Activated T-helper 17 cell treated with anti-CD3 and anti-CD28 coated beads, Interleukin-2, amount 50 U/mL, for 72 hours (primary cell): ENCODE measurements at places on chromosomes 5 and 9. TPM values are rescaled to one million over a fixed set of nuclear protein-coding genes. Genes with fewer than 3 reads are reported as not detected.
A peak's percentile ranks its signal among the peaks of the same experiment; 100 is the strongest.

NUTM2G gene
- not detected for total RNA-seq

- no peak for ATAC-seq
Measured at GRCh38 chr9:69785757-69786156, 25.9 kb upstream of the PTAR1 start.

SLC1A3 gene
- 0.26 TPM for total RNA-seq

DNA sequence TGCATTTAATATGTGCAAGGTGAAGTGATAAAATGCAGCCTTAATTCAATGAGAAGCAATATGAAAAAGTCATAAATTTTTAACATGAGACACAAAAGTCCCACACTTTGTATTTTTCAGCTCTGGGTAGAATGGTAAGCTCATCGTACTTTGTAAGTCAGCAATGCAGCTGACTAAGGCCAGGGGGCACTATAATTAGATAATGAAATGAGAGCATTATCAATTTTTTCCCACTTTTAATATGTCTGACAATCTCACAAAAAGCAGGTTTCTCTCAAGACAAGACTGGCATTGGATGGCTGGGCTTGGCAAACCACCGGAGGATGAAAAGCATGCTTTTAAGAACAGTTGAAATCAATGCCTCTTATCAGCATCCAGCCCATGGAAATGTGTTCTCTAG is 162.8 kb downstream of the FAM174A start:
- ATAC-seq = no peak

CCIN gene
- not detected for total RNA-seq

GFI1B gene
- not detected for total RNA-seq

CEL gene
- total RNA-seq = 1.2 TPM

GRCh38 chr9:134960701-134961181 is 43.0 kb upstream of the FCN1 start:
- ATAC-seq = no peak

GRCh38 chr5:124034963-124035362 is 523.0 kb downstream of the CSNK1G3 start:
- no peak for ATAC-seq

- ATAC-seq = no peak
Measured at GRCh38 chr5:127940854-127941253, 142.7 kb upstream of the SLC12A2 start.

SLC46A2 gene
- total RNA-seq = not detected

- no peak for ATAC-seq
Measured at GRCh38 chr5:16894236-16895057, 41.6 kb downstream of the MYO10 start.

DNA sequence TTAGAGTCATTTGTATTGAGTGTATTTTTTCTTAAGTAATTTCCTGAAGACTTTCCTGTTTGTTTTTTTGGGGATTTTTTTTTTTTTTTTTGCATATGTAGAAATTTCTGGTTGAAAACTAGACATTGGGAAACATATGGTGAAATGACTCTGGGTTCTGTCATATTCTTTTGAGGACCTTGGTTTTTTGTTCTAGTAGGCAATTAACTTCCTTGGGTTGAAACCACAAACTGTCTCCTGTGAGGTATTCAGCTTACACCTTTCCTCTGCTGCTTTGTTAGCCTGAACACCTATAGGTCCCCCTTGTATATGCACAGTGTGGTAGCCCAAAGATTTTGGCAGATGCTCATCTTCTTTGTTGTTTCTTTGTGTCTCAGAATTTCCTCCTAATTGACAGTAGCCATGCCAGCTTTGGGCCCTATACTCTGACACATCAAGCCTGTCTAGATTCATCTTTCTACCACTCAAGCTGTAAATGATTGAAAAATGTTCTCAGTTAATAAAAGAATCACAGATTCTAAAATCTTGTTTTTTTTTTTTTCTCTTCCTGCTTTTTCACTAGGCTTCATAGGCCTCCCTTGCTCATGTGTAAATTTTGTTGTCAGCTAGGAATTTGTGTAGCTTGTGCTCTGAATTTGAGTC is 140.6 kb downstream of the COMMD10 start:
- ATAC-seq = no peak

GLDC gene
- total RNA-seq = 17.2 TPM

DNA sequence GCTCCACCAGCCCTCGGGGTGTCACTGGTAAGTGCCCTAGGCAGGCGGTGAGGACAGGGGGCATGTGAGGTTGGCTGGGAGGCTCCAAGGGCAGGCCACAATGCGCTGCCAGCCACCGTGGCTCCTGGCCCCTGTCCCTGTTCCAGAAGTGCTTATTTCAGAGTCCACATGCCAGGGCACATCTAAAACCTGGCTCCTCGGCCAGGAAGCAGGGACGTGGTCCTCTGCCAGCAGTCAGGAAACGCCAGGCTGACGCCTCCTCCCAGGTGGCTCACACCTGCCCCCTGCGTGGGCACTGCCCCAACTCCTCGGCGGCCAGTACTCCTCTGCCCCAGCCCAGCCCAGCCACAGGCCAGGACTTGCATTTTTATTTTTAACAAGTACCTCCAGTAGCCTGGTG is 68.5 kb downstream of the SECISBP2 start:
- no peak for ATAC-seq

GRCh38 chr9:135277219-135278201 is 190.0 kb downstream of the OLFM1 start:
- ATAC-seq = no peak

GRCh38 chr9:81519816-81520495 is 169.4 kb downstream of the TLE1 start:
- no peak for ATAC-seq

- ATAC-seq = no peak
Measured at GRCh38 chr5:19880458-19880857, 107.5 kb downstream of the CDH18 start.

SH3TC2 gene
- total RNA-seq = not detected

- ATAC-seq = no peak
Measured at GRCh38 chr5:147957901-147958300, 51.6 kb upstream of the C5orf46 start.

DNA sequence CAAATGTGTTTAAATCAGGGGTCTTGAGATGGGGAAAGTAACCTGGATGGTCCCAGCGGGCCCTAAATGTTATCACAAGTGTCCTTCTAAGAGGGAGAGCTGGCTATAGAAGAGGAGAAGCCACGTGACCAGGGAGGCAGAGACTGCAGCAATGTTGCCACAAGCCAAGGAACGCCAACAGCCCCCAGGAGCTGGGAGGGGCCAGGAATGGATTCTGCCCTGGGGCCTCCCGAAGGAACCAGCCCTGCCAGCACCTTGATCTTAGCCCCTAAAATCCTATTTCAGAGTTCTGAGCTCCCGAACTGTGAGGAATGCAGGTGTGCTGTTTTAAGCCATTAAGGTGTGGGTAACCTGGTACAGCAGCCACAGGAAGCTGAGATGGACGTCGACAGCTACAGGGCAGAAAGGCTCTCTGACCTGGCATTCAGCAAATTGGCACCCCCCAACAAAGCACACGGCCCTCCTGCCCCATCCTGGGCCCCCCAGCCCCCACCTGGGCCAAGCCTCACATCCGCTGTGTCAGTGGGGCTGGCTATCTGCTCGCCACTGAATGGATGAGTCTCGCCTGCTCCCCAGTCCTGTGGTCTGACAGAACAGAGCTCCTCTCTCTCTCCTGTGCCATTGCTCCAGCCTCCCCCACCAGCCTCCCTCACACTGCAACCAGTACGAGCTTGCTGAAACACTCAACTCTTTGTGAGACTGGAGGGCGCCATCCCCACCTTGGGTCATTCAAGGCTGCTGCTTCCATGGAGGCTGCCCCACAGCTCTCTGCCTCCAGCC is 78.8 kb downstream of the ADAMTS2 start:
- no peak for ATAC-seq

GRCh38 chr5:22514231-22514630 is 338.9 kb downstream of the CDH12 start:
- ATAC-seq = no peak

DNA sequence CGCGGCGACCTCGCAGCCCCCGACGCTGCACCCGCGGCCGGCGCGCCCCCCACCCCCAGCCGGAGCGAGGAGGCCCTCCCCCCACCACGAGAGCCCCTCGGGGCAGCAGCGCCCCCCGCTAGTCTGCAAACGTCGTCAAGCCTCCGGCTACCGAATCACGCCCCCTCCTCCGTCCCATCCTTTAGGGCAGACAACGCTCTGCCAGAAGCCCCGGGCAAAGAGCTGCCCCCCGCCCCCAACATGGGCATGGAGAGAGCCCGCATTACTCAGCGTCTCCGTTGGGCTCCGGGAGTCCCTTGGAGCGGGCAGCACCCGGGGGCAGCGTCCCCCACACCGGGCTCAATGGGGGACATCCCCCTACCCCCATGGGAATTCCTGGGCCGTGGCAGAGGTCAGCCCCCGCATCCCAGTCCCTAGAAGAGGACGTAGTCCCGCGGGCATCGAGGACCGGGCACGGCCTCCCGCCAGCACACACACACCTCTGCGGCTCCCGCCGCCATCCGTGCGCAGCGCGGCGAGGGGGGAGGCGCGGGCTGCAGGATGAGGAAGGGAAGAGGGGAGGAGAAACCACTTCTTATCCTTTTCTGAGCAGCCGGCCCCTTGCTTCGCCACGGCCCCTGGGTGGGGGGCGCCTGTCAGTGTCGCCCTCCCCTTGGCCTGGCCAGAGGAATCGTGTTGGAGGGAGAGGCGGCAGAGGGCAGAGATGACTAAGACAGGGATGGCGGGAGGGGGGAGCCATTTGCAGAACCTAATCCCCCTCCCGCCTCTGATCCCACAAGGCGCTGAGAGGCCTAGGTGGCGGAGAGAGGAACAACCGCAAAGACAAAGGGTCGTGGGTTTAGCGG is 750 bp downstream of the DNM1 start:
- peak; percentile 25 for ATAC-seq

GRCh38 chr9:70462300-70462699 is 47.8 kb upstream of the KLF9 start:
- no peak for ATAC-seq

- no peak for ATAC-seq
Measured at GRCh38 chr5:116754556-116754955, 179.9 kb upstream of the SEMA6A start.

GRCh38 chr9:119322184-119322583 is 47.1 kb downstream of the BRINP1 start:
- ATAC-seq = no peak

GRCh38 chr5:119346394-119346793 is 9.4 kb upstream of the TNFAIP8 start:
- ATAC-seq = no peak

- no peak for ATAC-seq
Measured at GRCh38 chr9:6910032-6910431, 152.3 kb downstream of the KDM4C start.

SH2D3C gene
- total RNA-seq = 27.6 TPM

DNA sequence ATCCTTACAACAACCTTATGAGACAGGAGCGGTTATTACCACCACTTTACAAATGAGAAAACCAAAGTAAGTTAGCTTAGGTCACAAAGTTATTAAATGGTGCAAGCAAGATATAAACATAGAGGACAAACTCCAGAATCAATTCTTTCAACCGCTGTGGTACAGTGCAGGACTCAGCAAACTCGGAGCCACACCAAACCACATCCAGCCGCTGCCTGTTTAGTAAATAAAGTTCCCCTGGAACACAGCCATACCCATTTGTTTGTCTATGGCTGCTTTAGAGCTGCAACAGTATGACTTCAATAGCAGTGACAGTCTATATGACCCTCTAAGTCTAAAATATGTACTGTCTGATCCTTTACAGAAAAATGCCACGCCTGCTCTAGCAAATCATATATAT is 1567.2 kb upstream of the WWC1 start:
- ATAC-seq = no peak

LCN10 gene
- total RNA-seq = 1.0 TPM

CCL19 gene
- not detected for total RNA-seq

DNA sequence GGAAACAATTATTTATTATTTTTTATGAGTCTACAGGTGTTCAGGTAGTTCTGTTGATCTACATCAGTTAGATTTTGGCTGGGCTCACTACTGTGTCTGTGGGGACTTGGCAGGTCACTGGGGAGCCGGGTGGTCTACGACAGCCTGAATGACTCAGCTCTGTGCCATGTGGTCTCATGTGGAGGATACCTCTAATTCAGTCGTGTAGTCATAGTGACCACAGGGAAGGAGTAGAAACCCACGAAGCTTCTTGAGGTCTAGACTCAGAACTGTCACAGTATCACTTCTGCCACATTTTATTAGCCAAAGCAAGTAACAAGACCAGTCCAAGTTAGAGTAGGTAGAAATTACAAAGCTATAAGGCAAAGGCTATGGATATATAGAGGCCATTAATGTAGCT is 64.7 kb upstream of the GRAMD2B start:
- peak; percentile 63 for ATAC-seq

DNA sequence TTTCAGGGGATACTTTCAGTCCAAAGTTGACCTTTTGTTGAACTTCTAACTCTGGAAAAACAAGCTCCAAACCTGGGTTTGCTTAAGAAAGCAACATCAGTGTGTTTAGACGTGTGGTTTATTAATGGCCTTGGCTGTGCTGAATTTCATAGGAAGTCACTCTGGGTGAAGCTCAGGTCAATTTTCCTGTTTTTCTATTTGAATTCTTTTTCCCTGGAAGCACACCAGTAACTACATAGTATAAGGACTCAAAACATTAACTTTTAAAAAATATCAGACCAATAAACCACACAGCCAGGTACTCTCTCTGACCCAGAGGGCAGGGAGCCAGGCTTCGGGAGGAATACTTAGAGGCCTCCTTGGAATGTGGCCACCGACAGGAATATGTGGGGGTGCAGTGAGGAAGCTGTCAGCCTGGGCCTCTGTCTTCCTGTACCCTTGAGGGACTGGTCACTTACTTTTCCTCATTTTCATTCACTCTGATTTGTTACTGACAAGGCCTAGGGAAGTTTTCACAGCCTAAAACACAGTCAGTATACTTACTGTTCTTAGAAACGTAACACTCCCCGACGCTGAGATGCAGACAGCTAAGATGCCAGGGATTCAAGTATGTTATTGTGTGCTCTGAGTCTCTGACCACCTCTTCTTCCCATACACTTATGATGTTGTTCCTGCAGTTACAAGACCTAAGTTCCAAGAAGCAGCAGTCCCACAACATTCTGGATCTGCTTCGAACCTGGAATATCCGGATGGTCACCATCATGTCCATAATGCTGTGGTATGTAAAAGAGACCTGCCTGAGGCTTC is 18.9 kb downstream of the SLC22A5 start:
- no peak for ATAC-seq

DNA sequence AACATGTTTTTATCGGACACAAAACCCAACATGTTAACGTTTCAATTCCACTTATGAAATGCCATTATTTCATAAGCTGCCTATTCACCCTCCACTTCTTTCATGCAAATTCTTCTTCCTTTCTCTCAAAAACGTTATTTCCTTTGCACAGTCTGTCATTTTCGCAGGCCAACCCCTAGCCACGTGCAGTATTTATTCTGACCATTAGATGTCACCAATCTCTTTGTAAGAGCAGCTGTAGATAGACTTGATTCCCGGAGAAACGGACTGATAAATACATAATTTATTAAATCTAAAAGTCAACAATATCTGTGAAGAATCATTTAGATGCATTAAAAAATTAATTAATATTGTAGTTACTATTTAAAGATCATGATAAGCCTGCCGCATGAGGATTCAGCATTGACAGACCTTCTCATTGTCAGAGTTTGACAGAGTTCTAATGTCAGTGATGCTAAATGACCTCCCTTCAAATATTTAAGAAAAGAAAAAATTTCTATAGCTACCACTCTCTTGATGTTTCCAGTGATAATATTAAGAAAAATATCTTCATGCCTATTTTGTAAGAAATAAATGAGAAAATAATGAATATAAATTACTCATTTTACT is 933.6 kb downstream of the CDH12 start:
- no peak for ATAC-seq
